ENCODE measurements at places on chromosomes 13 and 19. TPM values are rescaled to one million over a fixed set of nuclear protein-coding genes. Genes with fewer than 3 reads are reported as not detected.

CEACAM4 gene
- not detected for total RNA-seq

SUPT20H gene
- total RNA-seq: 59.6 TPM

PIP5K1C gene
- 20.4 TPM for total RNA-seq

PSG3 gene
- total RNA-seq: not detected

MTUS2 gene
- total RNA-seq: not detected

POSTN gene
- total RNA-seq: not detected

IRGC gene
- not detected for total RNA-seq

ZNF556 gene
- total RNA-seq: not detected

CGB5 gene
- not detected for total RNA-seq

TEX101 gene
- not detected for total RNA-seq

R3HDM4 gene
- total RNA-seq: 61.5 TPM

NLRP11 gene
- total RNA-seq: 0.14 TPM

CYP2A6 gene
- not detected for total RNA-seq

LILRB5 gene
- not detected for total RNA-seq

FGF22 gene
- not detected for total RNA-seq

TEX29 gene
- 0.67 TPM for total RNA-seq

KASH5 gene
- total RNA-seq: 0.95 TPM

CASP14 gene
- total RNA-seq: not detected

FCAR gene
- not detected for total RNA-seq

CLDND2 gene
- 5.4 TPM for total RNA-seq

BEST2 gene
- not detected for total RNA-seq

KLHL1 gene
- total RNA-seq: not detected

Measured in activated CD8-positive, alpha-beta T cell treated with anti-CD3 and anti-CD28 coated beads for 36 hours (primary cell).